ENCODE measurements at places on chromosomes 7 and 10.
A peak's percentile ranks its signal among the peaks of the same experiment; 100 is the strongest.

DNA sequence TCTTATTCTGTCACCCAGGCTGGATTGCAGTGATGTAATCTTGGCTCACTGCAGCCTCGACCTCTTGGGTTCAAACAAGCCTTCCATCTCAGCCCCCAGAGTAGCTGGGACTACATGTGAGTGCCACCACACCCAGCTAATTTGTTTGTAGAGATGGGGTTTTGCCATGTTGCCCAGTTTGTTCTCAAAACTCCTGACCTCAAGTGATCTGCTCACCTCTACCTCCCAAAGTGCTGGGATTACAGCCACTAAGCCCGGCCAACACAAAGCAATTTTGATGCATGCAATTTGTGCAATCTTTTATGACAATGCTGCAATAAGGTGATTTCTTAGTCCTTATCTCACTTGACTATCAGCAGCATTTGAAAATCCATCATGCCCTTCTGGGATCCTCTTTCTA lies 333.1 kb downstream of the FRMD4A start:
- no peak for DNase-seq

GRCh38 chr7:150961510-150962289 lies 16.4 kb downstream of the KCNH2 start:
- DNase-seq, result no peak

GRCh38 chr7:76191783-76192240 lies 9.9 kb upstream of the SRRM3 start:
- no peak for DNase-seq

- DNase-seq, result no peak
These were observed 11.9 kb downstream of the TMEM106B start for GRCh38 chr7:12222889-12223579.

DNA sequence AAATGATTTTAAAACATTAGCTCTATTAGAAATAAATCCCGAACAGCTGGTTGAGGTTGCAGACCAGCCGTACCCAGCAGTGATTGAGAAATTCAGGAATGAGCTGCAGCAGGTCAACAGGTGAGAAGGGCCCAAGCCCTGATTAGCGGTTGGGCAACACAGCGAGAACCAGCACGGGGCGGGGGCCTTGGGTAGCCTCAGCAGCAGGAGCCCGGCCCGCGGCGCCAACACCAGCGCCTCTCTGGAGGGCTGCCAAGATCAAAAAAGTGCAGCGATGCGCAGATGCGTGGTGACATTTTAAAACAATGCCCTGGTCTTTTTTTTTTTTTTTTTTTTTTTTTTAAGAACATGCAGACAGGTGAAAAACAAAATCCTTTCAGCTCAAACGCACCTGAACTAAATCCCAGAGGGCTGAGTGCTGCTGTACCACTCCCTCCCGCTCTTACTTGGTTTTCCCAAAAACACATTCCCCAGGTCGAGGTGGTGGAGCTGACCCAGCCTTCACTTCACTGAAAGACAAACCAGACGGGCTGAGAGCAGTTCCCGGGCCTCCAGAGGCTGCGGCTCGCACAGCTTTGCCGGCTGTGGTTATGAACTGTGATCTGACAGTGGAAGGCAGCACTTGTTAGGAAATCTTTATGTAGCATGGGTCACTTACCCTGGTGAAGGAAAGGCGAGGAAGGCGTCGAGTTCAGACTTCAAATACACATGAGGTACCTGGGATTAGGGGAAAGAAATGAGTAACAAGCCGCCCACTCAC lies 579.4 kb downstream of the SDK1 start:
- no peak for DNase-seq

DNA sequence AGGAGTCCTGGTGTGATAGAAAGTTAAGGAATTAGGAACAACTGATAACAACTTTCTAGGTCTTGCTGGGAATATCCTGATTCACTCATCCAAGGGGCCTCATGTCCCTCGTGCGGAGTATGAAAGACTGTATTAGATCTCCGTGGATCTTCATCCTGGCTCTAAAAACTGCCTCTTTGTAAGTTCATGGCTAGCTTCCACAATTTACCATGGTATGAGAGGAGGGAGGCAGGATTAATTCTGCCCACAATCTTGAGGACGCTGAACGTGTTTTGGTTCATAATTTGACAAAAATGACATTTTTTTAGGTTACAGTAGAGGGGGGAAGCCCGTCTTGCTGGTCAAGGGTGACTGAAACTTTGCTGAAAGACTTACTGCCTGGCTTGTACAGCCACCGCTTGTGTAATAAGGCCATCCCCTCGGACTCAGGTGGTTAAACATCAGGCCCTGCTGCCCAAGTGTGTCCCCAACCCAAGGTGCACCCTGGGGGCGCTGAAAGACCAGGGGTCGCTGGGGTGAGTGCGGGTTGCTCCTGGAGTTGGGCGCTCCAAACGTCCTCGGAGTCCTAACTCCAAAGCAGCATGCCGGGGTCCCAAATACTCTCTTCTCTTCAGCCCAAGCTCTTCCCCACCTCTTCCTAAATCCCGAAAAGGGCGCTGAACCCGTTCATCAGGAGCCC lies 733 bp downstream of the HIBADH start:
- peak; percentile 17 for DNase-seq

- no peak for DNase-seq
These were observed 6.4 kb upstream of the PDCD4 start for GRCh38 chr10:110865186-110865808.
